T-helper 22 cell (primary cell): ENCODE measurements at places on chromosomes 3 and 15.

DNA sequence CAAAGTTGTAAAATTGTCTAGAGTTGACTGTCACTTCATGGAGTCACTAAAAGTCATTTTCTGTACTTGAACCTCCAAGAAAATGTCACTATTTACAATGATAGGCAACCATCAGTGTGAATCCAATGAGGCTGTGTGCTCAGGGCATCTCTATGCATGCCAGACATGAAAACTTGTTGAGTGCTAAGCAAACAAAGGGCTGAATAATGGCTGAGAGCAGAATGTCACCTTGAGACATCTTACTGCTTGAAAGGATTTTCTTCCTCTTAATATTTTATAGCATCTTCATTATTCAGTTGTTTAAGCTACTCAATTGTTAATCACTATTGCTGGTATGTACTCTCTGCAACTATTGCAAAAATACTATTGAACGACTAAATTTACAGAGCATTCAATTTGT is 184.7 kb downstream of the PLCH1 start:
- DNase-seq: no peak

DNA sequence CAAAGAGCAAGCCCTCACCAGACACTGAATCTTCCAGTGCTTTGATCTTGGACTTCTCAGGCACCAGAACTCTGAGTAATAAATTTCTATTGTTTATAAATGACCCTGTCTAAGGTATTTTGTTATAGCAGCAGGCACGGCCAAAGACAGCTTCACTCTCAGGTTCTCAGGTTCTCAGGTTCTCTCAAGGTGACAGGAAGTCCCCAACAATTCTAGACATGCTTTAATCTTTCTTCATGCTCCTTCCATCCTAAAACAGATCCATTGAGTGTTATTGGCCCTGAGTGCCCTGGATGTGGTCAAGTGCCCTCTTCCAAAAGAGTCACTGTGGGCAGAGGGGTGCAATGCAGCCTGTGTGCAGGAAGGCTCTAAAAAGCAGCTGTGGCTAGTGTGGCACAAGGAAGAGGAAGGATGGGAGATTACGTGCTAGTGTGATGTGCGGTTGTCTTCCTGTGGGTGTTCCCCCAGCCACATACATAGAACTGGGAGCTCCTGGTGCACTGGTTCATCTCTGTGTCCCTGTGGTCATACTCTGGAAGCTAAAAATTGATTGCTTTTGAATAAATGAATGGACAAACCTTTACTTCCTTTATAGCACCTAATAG is 11.0 kb upstream of the RAB7A start:
- no peak for DNase-seq

DNA sequence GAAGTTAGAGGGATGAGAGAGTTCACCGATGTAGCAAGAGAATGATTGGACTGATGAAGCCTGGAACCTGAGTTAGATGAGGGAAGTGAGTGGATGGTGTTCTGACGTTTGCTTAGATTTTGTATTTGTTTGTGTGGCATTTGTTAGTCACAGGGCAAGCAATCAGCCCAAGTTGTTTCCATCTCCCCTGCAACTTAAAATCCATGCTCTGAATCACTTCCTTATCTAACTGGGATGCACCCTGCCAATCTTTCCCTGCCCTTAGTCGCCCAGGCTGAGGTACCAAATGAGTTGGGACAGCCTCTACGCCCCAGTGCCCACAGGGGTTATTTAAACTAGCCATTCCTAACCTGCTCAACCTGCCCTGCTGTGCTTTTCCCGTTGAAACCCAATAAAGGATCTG is 12.6 kb downstream of the PAQR5 start:
- no peak for DNase-seq

DNA sequence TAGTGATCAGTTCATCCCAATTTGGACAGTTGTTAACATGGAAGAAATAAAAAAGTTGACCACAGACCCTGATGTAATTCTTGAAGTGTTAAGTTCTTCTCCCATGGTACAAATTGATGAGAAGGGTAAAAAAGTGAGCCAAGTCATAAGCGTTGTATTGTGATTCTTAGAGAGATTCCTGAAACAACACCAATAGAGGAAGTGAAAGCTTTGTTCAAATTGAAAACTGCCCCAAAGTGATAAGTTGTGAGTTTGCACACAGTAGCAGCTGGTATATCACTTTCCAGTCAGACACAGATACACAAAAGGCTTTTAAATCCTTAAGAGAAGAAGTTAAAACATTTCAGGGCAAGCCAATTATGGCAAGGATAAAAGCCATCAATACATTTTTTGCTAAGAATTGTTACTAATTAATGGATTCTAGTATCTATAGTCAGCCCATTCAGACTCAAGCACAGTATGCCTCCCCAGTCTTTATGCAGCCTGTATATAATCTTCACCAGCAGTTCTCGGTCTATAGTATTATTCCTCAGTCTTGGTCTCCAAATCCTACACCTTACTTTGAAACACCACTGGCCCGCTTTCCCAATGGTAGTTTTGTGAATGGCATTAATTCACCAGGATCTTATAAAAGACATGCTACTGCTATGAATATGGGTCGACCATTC is 38.2 kb downstream of the CDIN1 start:
- no peak for DNase-seq

DNA sequence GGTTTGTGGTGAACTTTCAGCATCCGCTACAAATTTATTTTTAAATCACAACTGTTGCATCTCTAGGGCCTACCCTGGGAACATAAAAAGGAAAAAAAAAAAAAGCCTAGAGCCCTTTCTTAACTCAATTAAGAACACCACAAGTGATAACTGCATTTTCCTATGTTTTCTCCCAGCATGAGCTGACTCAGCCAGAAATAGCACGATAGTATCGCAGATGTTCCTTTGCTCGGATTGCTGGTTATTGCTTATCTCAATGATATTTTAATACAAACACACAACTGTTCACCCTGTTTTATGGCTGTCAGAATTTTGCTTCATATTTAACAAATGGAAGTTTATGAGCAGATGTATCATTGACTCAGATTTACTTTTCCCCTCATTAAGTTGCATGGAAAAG is 251.8 kb upstream of the SUCLG2 start:
- no peak for DNase-seq

- DNase-seq: no peak
These were observed 153.5 kb upstream of the IL12A start for GRCh38 chr3:159835126-159835525.

DNA sequence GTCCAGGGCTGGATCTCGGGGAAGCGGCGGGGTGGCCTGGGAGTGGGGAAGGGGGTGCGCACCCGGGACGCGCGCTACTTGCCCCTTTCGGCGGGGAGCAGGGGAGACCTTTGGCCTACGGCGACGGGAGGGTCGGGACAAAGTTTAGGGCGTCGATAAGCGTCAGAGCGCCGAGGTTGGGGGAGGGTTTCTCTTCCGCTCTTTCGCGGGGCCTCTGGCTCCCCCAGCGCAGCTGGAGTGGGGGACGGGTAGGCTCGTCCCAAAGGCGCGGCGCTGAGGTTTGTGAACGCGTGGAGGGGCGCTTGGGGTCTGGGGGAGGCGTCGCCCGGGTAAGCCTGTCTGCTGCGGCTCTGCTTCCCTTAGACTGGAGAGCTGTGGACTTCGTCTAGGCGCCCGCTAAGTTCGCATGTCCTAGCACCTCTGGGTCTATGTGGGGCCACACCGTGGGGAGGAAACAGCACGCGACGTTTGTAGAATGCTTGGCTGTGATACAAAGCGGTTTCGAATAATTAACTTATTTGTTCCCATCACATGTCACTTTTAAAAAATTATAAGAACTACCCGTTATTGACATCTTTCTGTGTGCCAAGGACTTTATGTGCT is 527 bp downstream of the B2M start:
- peak; percentile 36 for DNase-seq

DNA sequence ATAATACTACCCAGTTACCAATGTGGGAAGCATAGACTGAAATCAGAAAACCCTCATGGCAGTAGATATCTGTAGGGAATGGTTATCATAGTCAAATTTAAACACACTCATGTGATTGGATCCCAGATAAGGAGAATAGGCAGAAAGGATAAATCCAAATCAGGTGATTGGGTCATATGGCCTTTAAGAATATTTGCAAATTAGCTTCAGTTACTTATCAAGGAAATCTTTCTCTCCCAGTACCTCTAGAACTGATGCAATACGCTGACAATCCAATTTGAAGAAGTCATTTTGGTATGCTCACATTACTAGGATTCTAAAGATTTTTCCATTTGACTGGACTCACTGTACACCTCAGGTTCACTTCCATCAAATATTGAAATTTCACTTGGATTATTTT is 87.7 kb upstream of the MNS1 start:
- no peak for DNase-seq

DNA sequence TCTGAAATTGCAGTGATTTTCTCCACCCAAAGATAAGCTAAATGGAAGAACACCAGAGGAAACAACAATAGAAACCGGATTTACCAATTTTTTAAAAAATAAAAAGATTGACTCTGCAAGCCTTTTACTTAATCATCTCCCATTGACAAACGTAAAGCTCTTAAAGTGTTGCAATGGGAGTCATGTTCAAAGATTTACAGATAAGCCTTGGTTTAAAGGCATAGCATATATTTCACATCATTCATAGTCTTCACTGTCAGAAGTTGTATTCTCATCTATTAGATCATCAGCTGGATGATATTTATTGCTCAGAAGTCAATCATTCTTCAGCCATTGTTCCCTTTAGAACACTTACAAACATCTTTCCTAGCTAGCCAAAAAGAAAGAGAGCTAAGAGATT is 397.6 kb downstream of the GBE1 start:
- no peak for DNase-seq

DNA sequence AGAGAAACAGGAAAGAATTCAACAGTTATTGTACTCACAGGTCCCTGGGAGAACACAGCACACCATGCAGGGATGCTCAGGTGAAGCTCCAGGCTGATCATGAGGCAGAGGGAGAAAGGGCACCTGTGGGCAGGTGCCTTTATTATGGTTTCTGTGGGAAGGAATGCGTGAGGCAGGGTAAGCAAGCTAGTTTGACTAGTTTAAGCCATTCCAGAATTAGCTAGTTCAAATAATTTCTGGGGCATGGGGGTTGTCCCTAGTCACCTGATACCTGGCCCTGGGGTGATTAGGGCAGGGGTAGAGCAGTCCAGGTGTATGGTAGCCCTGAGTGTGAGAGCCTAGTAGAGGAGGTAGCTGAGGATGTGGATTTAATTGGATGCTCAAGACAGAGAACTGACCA is 47.9 kb upstream of the DCLK3 start:
- DNase-seq: no peak

DNA sequence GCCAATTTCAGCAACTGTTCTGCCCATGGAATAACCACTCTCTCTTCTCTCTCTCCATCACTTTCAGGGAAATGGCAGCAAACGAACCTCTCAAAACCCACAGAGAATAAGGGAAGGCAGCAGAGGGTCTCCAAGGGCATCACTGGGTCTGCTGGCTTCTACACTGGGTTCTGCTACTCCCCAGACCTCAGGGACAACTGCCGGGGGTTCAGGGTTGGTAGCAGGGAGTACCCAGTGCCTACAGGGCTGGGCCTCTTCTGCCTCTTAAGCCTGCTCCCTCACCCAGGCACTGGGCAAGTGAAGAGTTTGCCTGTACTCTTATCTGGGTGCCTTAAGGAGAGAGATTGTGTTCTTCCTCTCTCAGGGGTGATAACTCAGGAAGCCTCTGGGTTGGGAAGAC is 2.5 kb downstream of the TCTA start:
- DNase-seq: no peak

- no peak for DNase-seq
These were observed 20.8 kb downstream of the SETD2 start for GRCh38 chr3:47143068-47143467.

DNA sequence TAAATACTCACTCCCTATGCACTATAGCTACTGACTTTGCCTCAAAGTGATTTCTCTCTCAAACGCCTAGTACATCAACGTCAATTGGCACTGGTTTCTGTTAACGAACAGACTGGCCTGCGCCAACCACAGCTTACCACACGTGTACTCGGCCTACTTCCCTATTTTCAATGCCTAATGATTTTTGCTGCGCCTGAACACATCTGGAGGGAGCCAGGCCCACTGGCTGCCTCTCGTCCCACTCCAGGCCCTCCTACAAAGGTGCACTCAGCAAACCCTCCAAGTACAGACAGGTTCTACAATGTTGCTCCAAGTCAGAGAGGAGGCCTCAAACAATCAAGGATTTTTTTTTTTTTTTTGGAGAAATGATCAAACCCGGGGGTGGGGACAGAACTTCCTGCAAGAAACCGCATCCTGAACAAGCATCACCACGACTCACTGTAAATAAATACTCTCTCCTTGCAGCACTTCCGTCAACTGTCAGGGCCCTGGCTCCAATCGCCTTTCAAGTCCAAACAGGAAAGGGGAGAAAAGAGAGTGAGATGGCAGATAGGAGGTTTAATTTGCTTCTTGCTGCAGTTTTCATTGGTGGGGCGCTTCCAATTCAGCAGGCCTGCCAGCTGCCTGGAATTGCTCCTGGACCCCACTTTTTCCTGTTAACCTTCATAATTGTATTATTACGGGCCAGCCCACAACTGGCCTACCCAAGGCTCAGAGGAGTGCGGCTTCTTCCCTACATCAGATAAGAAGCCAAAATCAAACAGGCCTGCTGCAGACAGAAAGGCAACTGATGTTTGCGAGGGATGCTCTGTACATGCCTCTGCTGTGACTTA is 139.3 kb downstream of the FOXP1 start:
- peak; percentile 68 for DNase-seq

DNA sequence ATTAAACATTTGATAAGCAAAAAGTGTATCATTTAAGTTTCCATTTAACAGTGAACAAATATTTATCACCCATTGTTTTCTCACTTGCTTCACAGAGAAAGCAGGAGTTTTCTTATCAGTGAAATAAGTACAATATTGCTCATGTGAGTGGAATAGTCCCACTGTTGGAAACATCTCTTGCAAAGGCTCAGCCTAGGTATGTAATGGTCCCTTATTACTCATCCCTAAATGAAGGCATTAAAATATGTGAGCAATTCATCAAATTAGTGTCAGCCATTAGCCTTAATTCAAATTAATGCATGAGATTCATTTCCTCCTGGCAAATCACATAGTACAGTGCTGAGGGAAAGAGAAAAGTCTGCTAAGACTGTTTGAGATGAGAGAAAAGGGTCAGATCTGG is 9.6 kb upstream of the FMN1 start:
- no peak for DNase-seq

- no peak for DNase-seq
These were observed 26.3 kb downstream of the ARHGEF3 start for GRCh38 chr3:56775445-56775837.

- DNase-seq: no peak
These were observed 149.0 kb downstream of the WDR76 start for GRCh38 chr15:43975770-43976169.

- no peak for DNase-seq
These were observed 52.6 kb downstream of the NMD3 start for GRCh38 chr3:161273589-161274218.

- DNase-seq: no peak
These were observed 33.2 kb downstream of the PAK2 start for GRCh38 chr3:196772897-196773296.

GRCh38 chr3:75242012-75242735 is 422.0 kb upstream of the FRG2C start:
- DNase-seq: no peak

DNA sequence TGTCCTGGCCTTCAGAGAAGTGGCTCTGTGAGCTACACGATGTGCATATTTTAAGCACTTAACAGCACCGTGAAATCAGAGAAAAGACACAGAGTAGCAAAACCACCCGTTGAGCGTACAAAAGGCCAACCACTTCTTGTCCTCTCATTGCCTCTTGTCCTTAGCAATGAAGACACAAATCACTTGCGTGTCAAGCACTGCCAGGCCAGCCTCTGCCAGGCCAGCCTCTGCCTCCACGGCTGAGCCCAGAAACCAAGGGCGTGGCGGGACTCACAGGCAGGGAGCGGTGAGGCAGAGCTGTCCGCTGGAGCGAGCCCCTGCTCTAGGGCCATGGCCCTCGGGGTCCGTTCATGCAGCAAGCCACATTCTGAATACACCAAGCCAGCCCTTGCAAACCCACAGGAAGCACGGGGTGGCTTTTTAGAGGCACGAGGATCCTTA is 4.0 kb downstream of the MUC4 start:
- DNase-seq: no peak
